ENCODE measurements at places on chromosomes 12 and 14.
A peak's percentile ranks its signal among the peaks of the same experiment; 100 is the strongest.

DNA sequence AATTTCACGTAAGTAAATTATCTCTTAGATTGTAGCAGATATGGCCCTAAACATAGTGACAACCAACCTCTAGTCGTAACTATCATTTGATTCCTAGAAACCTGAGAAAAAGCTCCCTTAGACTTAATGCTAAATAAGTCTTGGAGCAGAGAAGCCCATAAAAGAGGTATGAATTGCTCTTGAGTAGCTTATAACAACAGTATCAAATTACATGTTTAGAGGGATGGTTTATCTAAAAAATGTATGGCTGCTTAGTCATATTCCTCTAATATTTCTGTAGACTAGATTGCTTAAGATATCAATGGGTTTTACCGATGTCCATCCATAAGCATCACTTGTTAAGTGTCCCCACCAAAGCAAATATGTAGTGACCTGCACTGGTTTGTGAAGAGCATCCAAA is 259.7 kb downstream of the NELL2 start:
- DNase-seq = no peak

DNA sequence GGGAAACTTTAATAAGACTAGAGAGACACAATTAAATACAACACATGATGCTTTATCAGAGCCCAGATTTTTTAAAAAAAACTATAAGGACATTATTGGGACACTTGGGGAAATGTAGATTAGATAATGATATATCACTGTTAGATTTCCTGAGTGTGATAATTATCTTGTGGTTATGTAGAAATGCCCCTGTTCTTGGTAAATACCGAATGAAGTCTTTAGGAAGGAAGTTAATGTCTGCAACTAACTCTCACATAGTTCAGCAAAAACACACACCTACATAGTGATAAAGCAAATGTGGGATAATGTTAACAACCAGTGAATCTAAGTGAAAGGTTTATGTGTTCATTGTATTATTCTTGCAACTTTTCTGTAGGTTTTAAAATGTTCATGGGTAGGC is 14.6 kb upstream of the CACNB3 start:
- DNase-seq = no peak

- DNase-seq = peak; percentile 72
Observed at GRCh38 chr14:74018586-74019407, at the start of the genes BBOF1 and ENTPD5. Gene BBOF1 (plus strand): TSS chr14:74019349. CDS start chr14:74019479, 130 bp downstream. Gene ENTPD5 (minus strand): TSS chr14:74019288. CDS start chr14:73988102, 31,186 bp downstream.

- no peak for DNase-seq
Observed at GRCh38 chr14:55355922-55356321, 55.7 kb downstream of the ATG14 start.

GRCh38 chr12:122035292-122035691 is 13.6 kb downstream of the BCL7A start:
- DNase-seq = no peak

GRCh38 chr14:94536836-94537235 is 24.4 kb upstream of the SERPINA4 start:
- DNase-seq = no peak

DNA sequence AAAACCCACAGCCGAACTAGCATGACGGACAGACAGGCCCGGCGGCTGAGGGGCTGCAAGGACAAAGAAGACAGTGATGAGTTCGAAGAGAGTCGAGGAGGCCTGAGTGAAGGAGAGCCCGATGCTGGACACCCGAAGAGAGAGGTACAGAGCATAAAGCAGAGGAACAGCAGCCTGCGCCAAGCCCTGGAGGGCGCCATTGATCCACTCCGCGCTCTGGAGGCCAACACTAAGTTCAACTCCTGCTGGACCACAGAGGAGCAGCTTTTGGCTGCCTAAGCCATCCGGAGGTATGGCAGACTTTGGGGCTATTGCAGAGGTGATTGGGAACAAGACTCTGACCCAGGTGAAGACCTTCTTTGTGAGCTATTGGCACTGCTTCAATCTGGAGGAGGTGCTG is 7.8 kb upstream of the PLXNC1 start:
- DNase-seq = no peak

GRCh38 chr12:40597133-40597532 is 95.1 kb upstream of the CNTN1 start:
- no peak for DNase-seq

GRCh38 chr14:83706231-83706954 is 1823.6 kb upstream of the FLRT2 start:
- DNase-seq = no peak

- no peak for DNase-seq
Observed at GRCh38 chr12:122411537-122411936, 10.9 kb downstream of the CLIP1 start.

DNA sequence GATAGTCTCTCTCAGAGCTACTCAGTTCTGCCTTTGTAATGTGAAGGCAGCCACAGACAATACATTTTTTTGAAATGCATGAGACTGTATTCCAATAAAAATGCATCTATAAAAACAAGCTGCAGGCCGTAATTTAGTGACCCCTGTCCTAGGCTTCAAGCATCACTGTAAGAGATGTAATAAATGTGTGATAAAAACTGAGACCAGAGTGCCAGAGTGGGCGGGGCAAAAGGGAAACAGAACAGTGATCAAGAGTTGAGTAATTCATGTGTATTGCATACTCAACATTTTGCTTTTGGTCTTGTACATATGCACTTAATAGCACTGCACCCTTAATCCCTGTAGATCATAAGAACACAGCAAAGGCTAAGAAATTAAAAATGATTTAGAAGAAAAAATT is 743.5 kb downstream of the DIO2 start:
- DNase-seq = no peak

DNA sequence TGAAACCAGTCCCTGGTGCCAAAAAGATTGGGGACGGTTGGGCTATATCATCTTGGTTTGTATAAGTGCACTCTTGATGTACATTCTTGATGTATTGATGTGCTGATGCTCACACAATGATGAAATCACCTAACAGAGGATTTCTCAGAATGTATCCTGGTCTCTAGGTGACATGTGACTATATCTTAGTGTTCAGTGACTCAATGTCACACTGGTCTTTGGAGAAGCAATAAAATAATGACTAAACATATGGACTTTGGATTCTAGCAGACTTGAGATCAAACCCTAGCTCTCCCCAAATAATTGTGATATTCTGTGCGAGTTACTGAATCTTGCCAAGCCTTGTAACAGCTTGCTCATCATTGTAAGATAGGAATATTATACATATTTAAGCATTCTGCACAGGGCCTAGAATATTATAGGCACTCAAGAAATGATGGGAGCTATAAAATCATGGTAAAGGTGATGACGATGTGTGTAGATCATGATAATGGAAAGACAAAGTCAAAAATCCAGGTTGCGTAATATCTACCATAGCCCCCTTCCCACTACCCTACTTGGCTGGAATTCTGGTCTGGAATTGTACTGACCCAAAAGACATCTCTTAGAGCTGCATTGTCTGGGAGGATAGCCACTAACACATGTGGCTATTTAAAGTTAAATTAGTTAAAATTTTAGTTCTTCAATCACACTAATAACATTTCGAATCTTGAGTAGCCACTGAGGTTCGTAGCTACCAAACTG is 117.6 kb upstream of the PWP1 start:
- no peak for DNase-seq

DNA sequence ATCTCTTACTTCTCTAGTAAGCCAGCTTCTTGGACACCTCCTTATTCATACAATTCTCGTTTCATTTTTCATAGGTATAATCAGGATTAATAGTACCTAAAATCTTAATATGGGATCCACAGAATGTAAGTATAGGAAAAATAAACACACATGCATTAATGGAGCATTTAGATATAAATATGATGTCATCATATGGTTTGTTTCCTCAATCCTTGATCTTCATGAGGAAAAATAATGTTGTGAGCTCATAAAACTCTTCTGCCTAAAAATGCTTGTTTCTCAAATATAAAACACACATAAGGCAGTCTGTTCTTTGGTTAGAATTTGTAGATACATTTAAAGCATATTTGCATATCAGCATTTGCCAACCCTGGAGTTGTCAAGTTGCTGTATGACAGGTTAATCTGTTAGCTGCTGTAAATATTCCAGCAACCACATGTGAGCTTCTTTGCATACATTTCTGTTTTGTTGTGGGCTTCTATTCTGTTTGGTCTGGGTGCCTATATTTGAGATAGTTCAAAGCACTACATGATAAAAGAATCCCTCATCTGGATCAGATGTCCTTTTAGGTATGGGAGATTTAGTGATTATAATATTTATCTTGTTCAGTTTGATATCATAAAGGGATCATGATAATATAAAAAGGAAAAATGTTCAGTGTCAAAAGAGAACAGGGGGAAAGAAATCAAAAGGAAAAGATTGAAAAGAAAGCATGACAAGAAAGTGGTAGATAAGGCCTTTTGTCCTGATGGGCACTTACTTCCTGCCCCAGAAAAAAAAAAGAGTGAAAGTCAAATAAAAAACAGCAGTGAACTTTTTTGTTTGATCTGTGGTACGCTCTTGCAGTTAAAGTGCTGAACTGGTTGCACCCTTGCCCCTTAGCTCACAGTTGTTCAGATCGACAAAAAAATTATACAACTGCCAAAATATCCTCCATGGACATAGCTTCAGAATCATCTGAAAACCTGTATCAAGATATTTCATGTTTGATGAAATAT is 68.6 kb downstream of the ACSS3 start:
- no peak for DNase-seq

DNA sequence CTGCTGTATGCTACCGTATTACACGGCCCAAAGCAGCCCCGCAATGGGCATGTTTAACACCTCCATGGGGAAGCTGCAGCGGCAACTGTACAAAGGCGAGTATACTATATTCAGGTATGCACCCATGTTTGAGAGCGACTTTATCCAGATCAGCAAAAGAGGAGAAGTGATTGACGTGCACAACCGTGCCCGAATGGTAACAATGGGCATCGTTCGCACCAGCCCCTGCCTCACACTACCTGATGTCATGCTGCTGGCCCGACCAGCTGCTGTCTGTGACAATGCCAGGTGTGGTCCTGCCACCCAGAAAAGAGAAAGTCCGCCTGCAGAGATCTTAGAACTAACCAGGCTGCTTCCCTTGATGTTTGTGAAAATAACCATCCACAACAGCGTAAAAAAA is 630 bp downstream of the GARIN6 start:
- no peak for DNase-seq

DNA sequence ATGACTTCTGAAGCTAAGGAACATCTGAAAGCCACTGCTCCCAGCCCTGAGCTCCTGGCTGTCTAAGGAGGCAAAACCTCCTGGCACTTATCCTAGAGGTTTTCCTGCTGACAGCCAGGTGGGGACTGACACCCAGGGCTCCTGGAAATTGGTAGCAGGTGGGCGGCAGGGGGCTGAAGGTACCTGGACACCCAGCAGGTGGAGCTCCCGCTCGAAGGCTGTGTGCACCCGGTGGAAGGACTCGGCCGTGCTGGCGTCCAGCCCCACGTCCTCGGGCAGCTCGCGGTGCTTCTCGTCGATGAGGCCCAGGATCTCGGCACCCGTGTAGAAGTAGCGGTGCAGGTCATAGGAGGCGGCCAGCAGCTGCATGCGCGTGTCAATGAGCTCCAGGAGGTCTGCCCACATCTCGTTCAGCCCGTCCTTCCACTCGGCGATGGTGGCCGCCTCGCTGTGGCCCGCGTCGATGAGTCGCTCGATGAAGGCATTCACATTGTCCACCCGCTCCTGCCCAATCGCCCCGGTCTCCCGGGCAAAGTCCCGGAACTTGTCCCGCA is 68.2 kb downstream of the PLEKHG3 start:
- DNase-seq = no peak

DNA sequence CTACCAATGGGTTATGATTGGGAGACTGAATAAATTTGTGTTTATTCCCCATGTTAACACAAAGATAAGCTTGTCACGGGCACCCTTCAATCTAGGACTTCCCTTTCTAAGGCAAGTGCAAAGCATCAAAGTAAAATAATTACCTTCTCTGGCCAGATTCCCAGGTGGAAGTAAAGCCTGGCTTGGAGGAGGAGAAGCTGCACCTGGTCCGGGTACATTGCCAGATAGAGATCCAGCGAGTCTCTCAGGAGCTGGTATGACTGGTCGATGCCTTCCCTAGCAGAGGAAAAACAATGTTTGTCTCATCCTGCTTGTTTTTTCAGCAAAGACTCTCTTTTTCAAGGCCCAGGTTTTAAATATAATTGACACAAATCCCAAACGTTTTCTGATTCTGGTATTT is 24.9 kb downstream of the FBXO21 start:
- no peak for DNase-seq

DNA sequence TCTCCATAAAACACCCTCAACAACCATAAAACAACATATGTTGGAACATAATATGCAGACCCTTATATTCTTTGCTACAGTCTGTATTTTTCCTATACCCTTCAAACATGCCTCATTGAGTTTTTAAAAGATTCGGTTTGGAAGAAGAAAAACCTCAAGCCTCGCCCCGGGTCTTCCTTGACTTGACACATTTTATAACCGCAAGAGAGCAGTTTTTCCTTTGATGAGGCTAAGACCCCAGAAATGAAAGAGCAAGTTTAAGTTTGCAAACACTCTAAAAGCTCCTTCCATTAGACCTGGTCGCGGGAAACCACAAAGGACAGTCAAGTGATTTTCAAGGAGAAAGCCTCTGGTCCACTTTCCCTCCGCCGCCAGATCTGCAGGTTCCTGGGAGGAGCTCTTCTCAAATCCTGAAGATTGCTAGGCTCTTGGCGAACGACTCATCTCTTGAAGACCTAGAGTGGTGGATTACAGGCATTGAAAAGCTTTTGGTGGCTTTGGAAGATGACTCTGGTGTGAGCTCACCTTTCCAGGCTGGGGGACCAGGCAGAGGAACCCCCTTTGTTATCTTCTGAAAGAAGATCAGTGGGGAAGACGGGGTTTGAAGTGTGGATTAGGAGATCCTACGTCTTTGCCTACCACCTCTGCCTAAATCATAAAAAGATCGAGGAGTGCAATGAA is at the start of gene ASCL4:
Gene ASCL4, plus strand, starts transcription at position 356 of the 681 bp plus-strand sequence. CDS start 515 bp downstream, outside the sequence.
- no peak for DNase-seq

GRCh38 chr12:123004287-123004686 is 23.8 kb downstream of the ARL6IP4 start:
- no peak for DNase-seq

DNA sequence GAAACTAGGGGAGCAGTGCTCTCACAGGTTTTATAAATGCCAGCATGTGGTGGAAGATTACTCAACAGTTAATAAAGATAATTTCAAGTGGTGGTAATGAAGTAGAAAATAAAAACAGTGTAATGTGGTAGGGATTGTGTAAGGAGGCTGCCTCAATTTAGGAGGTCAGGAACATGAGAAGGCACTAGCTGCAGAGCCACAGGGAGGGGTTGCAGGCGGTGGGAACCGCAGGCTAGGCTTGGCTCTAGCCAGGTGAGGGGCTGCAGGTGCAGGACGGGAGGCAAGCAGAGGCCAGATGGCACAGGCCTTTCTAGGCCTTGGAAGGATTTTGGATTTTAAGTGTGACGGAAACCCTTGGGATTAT is 768 bp downstream of the METTL25 start:
- DNase-seq = no peak

GRCh38 chr14:81655423-81656314 is 122.0 kb upstream of the SEL1L start:
- DNase-seq = no peak

DNA sequence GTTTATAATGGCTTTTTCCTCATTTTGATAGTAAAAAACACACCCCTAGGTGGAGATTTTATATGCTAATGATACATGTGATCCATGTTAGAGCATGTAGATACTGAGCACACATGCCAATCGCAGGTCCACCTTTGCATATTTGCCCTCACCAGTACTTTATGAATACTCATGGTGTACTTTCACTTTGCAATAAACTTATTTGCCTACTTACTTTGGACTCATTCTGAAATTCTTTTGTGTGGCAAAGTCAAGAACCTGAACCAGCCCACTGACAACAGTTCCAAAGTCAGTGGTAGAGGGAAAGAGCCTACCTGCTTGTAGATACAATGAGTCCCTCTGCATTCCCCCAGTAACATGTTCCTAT is 58.5 kb upstream of the DHRS4 start:
- DNase-seq = no peak
